ENCODE measurements at places on chromosomes 7 and 10.

DNA sequence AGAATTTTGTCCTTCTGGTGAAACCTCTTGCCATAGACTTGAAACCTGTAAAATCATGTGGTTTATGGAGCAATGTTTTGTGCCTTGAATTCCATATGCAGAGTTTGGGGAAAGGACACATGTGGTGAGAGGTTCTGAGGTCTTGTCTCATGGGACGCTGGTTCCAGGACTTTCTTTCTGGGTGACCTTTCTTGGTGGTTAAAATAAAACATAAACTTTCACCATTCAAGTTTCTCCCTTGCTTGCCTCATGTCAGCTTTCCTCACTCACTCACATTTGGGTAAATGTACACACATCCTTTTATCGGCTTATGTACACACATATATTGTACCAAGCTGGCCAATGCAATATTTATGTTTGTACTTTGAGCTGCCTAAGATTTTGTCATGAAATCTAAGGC is 144.9 kb upstream of the CELF2 start:
- DNase-seq: no peak

GRCh38 chr7:6153646-6154541 is 118.5 kb downstream of the CYTH3 start:
- no peak for DNase-seq

DNA sequence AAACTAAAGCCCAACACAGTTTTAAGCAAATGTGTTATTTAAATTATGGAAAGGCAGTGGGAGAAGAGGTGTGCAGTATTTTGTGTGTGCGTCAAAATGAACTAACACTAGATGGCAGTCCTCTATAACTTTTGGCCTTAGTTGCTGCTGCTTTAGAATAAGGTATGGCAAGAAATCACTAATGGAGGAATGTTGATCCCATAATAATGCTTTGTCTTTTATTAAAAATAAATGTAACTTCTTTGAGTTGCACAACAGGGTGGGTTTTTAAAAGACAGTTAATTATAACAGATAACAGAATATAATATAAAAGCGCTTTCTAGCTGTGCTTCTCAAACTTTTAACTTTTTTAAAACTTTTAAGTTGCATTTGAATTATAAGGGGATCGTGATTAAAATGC is 56.4 kb downstream of the BBS9 start:
- peak; percentile 54 for DNase-seq

DNA sequence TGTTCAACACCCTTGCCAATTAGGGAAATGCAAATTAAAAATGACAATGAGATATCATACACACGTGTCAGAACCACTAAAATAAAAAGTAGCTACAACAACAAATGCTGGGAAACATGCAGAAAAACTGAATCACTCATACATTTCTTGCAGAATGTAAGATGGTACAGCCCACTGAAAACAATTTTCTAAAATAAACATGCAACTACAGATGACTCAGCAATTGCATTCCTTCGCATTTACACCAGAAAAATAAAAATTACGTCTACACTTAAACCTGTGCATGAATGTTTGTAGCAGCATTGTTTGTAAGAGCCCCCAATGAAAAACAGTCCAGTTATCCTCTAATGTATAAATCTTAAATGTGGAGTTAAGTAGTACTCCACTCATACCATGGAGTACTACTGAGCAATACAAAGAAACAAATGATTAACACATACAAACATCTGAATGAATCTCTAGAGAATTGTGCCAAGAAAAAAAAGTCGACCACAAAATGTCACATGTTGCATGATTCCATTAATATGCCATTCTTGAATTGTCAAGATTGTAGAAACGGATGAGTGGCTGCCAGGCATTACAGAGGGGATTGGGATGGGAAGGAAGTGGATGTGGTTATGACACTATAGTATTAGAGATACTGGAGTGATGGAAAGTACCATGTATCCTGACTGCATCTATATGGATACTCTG is 134.6 kb upstream of the NPSR1 start:
- DNase-seq: no peak

GRCh38 chr10:49688261-49688846 is 8.9 kb downstream of the C10orf53 start:
- no peak for DNase-seq

DNA sequence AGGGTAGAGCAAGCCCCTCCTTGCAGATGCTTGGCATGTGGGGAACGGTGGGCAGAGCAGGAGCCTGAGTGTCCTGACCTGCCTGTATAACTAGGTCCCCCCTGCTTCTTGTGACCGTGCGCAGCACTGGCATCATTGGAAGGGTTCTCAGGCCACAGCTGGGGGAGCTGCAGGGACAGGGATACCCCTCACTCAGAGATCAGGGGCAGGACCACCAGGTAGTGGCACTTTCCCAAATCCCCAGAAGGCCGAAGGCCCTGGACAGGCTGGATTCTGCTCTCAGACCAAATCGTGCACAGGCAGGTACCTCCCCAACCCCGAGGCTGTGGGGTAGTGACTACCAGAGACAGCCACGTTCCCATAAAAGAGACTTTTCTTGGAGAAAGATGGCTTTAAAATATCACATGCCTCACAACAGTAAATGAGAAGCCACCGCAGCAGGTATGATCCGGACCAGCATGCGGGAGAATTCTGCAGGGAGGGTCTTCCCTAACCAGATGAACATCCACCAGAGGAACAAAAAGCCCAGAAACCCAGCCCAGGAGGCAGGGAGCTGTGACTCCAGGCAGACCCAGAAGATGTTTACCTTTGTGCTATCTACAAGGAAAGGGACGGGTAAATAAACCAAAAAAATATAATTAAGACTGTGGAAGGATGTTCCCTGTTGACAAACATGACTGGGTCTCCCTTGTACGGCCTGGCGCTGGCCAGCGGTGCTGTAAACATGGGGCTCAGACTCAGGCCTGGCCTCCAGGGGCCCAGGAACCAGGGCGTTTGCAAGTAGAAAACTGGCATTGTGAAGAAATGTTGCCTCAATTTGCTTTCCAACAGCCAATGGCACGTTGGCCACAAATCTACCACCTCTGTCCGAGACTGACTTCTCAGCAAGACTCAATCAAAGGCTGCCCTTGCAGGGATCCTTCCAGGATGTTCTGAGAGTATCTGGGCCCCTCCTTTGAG is 180.0 kb downstream of the TNS3 start:
- DNase-seq: no peak

DNA sequence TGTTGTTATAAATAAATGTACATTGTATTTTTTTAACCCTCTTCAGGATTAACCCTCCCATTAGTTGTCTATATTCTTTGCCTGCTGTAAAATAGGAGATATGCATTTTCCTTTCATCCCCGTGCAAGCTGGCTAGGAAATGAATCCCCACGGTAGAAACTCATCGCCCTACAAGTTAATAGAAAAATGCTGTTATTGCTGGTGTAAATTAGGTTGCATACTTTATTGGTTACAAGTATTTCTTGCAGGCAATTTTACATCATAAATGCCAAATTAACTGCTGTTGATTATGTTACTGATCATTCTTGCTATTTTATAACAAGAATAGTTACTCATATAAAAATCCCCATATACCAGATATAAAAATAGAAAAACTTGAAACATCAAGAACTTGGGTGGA is 454.2 kb upstream of the KLF6 start:
- DNase-seq: no peak

GRCh38 chr7:99514050-99514449 is 9.6 kb downstream of the ZKSCAN5 start:
- DNase-seq: no peak

- DNase-seq: no peak
Observed at GRCh38 chr7:47069385-47070076, 512.4 kb downstream of the TNS3 start.

DNA sequence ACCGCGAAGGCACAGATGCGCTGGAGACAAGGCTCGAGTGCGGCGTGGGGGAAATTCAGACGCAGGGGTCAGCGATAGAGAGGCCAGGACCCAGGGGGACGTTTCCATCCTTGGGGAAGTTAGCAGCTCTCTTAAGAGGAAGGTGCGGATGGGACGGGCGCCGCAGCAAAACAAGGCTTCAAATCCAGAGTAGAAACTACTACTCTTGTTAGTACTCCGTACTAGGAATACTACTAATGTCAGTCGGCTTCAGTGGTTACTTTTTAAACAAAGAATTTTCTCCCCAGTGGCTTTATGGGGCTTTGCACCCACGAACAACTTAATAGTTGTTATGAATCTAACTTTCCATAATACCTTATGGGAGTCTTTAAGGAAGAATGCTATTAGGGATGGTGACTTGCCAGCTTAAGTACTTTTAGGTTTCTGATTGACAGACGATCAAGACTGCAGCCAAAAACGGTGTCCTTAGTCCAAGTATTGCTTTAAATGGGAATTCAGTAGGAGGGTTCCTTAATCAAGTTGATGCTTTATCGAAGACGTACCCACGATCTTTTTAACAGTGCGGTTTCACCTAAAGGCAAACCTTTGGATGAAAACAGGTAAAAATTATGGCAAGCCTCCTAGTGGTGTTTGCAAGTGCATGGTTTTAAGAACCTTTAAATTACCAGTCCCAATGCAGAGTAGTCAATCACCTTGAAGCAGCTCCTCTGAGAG is 812 bp upstream of the IDE start:
- no peak for DNase-seq

DNA sequence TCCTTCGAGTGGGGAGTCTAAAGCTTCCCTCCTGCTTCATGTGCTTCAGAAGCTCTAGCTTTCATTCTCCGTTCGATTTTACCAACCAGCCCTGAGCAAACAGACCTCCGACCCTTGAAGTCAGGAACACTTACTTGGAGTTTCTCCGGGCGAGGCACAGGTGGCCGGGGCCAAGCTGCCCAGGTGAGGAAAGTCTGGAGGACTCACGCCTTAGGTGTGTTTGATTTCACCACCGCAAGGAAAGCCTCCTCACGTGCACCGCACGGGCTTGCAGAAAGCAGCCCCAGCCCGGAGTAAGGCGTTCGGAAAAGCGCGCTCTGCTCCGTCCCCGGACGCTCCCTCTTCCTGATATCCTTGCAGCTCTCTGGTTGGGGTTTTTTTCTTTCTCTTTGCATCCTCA is 30.1 kb upstream of the CNPY1 start:
- no peak for DNase-seq

- DNase-seq: no peak
Observed at GRCh38 chr7:41582116-41582515, 120.8 kb downstream of the INHBA start.

GRCh38 chr10:88508796-88509195 is 74.3 kb downstream of the RNLS start:
- DNase-seq: no peak

- peak; percentile 34 for DNase-seq
Observed at GRCh38 chr7:139776486-139777132, 1.2 kb downstream of the HIPK2 start.

DNA sequence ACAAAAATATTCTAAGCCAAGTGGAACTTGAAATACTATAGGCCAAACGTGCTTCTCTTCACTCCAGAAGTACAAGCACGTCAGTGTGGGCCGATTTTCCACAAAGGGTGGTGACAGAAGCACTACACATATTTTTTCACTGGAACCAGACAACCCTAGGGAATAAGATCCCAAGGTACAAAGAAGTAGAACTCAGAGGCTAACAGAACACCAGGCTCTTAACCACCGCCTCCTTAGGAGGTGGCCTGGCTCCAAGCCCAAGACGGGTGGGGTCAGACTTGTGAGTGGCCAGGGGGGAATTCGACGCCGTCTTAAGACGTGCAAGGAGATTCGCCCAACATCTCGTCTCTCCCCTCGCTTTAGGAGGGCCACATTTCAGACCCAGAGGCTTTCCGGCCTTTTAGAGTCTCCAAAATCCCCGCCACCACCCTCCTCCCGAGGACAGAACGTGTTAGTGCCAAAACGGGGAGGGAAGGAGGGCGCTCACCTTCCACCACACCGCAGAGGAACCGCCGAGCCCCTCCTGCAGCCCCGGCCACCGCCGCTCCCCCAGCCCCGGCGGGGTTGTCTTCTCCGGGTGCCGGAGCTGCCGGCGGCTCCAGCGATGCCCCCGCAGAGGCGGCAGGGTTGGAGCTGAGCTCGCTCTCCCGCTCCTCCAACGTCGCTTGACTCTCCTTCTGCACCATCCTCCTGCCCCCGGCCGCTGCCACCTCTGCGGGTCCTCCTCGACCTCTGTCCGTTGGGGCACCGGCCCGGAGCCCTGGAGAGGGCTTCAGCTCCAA is 716 bp downstream of the OGA start:
- peak; percentile 52 for DNase-seq

GRCh38 chr10:79321494-79321882 is 25.8 kb upstream of the PPIF start:
- DNase-seq: no peak

- DNase-seq: no peak
Observed at GRCh38 chr10:33596422-33596821, 262.0 kb upstream of the NRP1 start.

Data from SK-N-DZ (cell line).